Retinal pigment epithelial cell (primary cell): ENCODE measurements at places on chromosomes 4 and X.

GRCh38 chr4:108512615-108513505 is 107.5 kb upstream of the RPL34 start:
- peak; percentile 27 for DNase-seq

DNA sequence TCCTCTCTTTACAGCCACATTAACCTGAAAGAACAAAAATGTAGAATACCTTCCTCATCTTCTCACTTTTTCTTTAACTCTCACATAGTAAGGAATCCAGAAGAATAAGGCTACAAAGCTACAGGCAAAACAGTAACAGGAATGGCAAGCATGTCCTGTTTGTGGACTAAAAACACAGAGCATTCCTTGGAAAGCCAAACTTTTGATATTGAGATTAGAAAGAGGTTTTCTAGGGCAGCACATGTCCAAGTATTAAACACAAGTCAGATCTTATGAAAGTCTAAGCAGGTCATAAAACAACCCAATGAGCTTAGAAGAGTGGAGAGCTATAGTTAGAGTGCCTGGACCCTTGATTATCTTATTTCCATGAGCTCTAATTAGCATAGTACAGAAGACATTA is 58.2 kb upstream of the FAM9C start:
- no peak for DNase-seq

DNA sequence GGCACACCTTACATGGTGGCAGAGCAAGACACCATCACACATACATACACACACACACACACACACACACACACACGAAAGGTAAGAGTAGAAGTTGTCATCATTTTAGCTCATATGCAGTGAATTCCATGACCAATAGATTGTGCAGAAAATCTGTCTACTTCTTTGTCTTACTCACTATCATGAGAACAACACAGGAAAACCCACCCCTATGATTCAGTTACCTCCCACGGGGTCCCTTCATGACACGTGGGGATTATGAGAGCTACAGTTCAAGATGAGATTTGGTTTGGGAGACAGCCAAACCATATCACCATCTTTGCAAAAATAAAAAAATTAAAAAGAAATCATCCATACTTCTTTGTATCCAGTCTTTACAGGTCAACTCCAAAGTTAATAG is 221.1 kb downstream of the BMPR1B start:
- DNase-seq: peak; percentile 20

GRCh38 chrX:153380691-153381090 is 20.5 kb downstream of the PNMA6E start:
- DNase-seq: no peak

GRCh38 chr4:112282860-112283667 is 2.6 kb downstream of the TIFA start:
- DNase-seq: no peak

GRCh38 chr4:19850909-19851308 is 400.8 kb upstream of the SLIT2 start:
- DNase-seq: peak; percentile 91

DNA sequence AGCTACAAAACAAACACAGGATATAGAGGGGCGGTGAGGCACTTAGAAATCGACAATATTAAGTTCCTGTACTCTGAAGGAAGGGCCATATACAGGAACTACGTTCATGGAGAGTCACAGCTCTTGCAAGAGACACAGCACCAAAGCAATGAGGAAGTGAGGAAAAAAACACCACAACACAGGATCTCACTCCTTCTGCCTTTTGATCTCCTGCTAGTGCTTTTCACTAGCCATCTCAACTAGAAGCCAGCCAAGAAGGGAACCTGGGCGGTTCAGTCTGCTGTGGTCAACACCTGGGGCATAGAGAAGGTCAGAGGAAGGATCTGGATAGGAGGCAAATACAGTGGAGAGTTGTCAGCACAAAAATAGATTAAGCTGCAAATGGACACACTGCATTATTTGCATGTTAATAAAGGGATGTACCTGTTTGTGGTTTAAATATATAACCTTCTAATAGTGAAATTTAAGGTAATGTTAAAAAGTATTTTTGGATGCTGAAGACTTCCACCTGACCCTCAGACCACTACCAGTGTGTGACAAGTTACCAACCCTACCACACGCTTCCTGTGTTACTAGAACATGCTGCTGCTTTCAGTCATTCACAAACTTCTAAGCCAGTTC is 104.6 kb downstream of the DTHD1 start:
- DNase-seq: no peak

GRCh38 chr4:2591189-2591588 is 54.7 kb downstream of the FAM193A start:
- DNase-seq: peak; percentile 17

GRCh38 chr4:87076690-87077358 is 142.0 kb downstream of the AFF1 start:
- DNase-seq: no peak

GRCh38 chrX:7047951-7048350 is 99.6 kb upstream of the STS start:
- DNase-seq: no peak

GRCh38 chrX:150487369-150488094 is 80.9 kb upstream of the MTM1 start:
- DNase-seq: no peak

DNA sequence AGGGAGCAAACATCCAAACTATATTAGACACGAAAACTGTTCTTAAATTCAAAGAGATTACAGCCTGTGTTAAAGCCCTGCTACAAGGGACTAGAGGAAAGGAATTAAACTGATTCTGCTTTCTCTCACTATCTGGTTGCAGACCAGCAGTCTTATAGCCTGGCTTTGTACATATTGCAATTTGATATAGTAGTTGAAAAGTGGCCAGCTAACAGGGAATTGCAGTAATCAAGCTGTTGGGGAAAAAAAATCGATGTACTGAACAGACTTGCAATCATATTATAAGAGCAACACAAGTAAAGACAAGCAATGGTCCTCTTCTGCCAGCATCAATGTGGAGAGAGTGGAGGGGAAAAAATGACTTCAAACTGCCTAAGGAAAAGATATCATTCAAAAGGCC is 364.4 kb upstream of the EPHA5 start:
- no peak for DNase-seq

GRCh38 chrX:25206778-25207177 is 191.0 kb upstream of the ARX start:
- no peak for DNase-seq

DNA sequence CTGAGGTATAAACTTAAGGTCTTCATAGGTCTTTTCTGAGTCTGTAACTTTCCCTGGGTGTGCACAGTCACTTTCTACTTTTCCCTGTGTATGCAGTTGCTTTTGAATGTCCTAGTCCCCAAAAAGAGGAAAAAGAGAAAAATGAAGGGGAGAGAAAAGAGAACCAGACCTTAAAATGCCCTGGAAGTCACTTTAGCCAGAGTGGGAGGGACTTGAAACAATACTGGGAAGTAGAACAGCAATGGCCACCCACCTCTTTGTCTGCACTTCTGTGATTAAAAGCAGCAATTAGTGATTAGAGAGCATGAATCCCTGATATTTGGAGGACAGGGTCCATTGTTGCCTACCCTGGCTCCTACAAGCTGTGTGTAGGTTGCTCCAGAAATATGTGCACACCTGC is 36.1 kb downstream of the ZCCHC13 start:
- no peak for DNase-seq

GRCh38 chr4:83370640-83370906 is 35.9 kb upstream of the HPSE start:
- no peak for DNase-seq

- DNase-seq: peak; percentile 9
Measured at GRCh38 chr4:17187003-17187402, 288.6 kb upstream of the LDB2 start.

DNA sequence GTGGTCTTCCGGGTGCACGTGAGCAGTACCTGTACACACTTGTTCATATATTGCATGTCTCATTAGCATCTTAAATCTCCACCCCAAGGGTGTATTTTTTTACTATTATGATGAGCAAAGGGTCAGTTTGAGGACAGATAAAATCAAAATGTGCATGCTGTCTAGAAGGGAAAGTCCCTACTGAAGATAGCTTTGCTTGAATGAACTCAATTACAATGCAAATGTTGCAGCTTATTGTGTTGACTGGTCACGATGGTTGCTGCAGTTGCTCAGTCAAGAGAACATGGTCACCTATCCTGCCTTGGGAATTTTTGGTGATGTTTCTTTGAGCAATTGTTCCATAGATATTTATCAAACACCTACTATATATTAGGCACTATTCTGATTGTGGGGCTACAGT is 103.8 kb upstream of the MID1IP1 start:
- no peak for DNase-seq

DNA sequence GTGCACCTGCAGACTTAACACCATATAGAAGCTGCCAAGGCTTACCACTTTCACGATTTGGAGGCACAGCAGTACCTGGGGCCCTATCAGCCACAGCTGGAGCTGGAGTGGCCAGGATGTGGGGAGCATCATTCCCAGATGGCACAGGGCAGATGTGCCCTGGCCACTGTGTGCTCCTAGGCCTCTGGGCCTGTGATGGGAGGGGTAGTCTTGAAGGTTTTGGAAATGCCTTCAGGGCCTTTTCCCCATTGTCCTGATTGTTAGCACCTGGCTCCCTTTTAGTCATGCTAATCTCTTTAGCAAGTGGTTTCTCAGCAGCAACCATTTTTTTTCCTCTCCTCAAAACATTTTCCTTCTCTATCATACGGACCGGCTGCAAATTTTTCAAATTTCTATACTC is 490.2 kb downstream of the RAB28 start:
- no peak for DNase-seq

DNA sequence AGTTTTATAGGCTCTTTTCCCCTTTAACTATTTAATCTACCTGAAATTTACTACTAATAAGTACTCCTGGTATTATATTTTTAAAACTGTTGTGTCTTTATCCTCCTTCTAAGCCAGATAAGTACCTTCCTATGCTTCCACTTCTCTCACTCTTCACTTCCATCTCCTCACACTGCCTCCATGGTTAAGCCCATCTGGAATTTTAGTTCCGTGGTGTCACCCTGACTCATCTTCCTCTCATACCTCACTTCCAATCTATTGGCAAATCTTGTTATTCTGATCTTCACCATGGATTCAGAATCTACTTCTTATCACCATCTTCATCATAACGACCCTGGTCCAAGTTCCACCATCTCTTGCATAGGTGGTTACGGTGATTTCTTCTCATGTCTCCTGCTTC is 32.7 kb upstream of the DAPP1 start:
- DNase-seq: no peak

- DNase-seq: no peak
Measured at GRCh38 chrX:49242545-49243066, 7.3 kb downstream of the CCDC22 start.

DNA sequence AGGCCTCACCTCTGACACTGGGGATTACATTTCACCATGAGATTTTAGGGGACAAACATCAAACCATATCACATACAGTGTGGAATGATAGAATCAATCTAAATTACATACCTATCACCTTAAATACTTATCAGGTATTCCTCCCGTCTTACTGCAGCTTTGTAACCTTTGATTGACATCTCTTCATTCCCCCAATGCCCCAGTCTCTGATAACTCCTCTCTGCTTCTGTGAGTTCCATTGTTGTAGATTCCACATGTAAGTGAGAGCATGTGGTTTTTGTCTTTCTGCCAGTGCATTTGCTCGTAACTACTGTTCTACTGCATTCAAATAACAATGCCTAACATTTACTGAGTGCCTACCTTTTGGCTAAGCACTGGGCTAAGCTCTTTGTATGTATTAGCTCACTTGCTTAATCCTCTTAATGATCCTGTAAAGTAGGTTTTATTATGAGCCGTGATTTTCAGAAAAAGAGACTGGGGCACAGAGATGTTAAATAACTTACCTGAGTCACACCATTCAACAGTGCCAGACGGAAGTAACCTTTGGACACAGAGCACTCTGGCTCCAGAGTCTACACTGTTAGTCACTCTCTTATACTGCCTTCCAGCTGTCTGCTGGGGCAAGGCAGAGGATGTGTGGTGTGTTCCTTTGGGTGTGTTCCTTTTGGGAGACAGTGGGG is 63.7 kb upstream of the ESX1 start:
- DNase-seq: peak; percentile 79

GRCh38 chrX:108306086-108306485 is 132.1 kb downstream of the COL4A6 start:
- DNase-seq: no peak

DNA sequence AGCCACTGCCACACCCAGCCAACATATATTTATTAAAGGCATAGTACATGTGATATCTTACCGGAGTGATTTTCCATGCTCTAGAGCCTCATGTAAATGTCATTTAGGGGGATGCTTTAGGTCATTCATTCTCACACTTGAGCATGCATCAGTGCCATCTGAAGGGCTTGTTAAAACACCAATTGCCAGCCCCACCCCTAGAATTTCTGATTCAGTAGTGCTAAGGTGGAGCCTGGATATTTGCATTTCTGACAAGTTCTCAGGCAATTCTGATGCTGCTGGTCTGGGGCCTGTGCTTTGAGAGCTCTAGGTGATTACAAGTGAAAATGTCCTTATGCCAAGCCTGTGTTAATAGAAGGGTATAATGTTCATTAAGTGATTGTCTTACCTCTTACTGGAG is 107.7 kb downstream of the PHEX start:
- DNase-seq: no peak

DNA sequence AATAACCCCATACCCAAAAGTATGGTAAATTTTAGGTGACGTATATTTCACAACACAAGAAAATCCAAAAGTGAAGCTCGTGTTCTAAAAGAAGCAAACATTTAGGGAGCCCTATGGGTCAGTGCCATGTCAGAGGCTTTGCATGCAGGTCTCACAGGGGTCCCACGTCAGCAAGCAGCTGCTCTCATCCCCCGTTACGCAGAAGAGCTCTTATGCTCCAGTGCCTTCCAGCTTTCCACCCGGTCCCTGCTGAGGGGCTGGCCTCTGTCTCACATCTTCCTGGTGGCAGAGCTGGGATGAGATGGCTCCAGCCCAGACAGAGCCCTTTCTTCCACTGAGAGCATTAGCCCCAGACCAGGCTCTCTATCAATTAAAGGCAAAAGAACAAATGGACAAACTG is 82.0 kb downstream of the IRF2 start:
- no peak for DNase-seq

DNA sequence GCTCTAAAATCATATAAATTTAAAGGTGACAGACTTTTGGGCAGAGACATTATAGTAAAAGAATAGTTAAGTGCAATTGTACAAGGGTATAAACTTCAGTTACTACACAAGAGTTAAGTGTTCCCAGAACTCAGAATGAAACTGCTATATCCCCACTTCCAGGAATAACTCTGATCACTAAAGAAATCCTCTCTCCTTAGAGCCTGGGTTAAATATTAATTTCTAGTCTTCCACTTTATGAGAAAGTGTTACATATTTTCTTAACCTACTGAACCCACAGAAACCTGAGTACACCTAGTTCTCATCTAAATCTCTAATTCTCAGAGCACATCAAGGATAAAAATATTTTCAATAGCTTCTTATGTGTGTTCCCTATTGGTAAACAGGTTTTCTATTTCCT is 99.1 kb upstream of the USP38 start:
- DNase-seq: no peak
